CD4-positive, alpha-beta T cell treated with Interleukin-17A for 4 hours (primary cell): ENCODE measurements at places on chromosomes 7 and 10.

GRCh38 chr7:98116656-98117461 lies 10.2 kb downstream of the LMTK2 start:
- DNase-seq = no peak

- no peak for DNase-seq
Measured at GRCh38 chr7:5709347-5709950, 72.0 kb downstream of the RNF216 start.

- no peak for DNase-seq
Measured at GRCh38 chr7:108004220-108005142, 1.5 kb upstream of the LAMB1 start.

- DNase-seq = no peak
Measured at GRCh38 chr7:134367956-134368749, 51.4 kb upstream of the SLC35B4 start.

DNA sequence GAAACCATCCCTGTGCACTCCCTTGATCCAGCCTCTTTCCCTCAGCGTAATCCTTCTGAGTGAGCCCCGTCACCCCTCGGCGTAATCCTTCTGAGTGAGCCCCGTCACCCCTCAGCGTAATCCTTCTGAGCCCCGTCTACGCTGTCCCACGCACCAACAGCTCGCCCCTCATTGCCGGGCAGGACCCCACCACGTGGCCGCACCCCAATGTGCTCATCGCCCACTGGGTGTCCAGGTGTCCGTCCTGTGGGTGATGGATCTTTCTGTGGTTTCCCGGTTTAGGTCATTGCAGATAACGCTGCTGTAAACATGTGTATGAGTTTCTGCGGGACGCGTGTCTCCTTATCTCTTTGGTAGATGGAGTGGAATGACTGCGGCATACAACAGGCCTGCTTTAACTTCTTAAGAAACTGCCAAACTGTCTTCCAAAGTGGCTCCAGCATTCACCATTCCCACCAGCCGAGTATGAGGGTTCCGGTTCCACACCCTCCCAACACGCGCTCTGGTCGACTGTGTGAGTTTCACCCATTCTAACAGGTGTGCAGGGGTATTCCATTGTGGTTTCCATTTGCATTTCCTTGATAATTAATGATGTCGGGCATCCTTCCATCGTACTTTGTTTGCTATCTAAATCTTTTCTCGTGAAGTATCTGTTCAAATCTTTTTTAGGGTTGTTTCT lies 42.1 kb upstream of the NKX6-2 start:
- DNase-seq = no peak

DNA sequence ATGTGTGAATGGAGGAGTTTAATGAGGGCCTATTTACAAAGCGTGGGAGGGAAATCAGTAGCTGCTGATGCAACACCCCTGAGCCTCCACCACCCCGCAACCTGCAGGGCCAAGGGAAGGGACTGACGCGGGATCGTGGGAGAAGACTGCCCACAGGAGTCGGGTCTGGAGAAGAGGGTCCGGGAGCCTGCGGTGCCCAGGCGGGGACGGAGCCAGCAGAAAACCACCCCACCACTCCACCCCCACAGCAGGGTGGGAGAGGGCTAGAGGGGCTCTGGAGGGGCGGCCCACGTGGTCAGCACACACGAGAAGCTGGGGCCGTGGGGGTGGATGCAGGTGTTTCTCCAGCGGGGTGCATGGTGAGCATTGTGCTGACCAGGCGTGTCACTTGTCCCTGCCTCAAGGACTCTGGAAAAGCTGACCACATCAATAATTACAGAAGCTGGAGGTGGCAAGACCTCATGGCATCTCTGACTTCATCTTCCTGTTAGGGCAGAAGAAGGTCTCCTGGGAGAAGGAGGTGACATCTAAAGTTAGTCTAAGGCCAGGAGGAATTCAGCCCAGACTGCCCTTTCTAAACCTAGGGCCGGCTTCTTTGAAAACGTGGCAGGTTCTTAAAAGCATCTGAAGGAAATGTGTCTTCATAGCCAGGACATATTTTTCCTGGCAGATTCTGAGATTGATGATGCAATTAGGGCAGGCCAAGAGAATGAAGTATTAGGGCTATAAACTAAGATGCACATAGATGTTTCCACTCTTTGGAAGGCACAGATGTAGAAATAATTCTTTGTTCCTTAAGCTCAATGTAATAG lies 150.9 kb downstream of the RGS10 start:
- DNase-seq = no peak

- DNase-seq = no peak
Measured at GRCh38 chr10:28049286-28049685, 50.4 kb upstream of the ODAD2 start.

GRCh38 chr10:65313406-65313805 lies 1612.4 kb upstream of the LRRTM3 start:
- DNase-seq = no peak

GRCh38 chr10:60099998-60100747 lies 193.8 kb upstream of the CCDC6 start:
- DNase-seq = no peak

DNA sequence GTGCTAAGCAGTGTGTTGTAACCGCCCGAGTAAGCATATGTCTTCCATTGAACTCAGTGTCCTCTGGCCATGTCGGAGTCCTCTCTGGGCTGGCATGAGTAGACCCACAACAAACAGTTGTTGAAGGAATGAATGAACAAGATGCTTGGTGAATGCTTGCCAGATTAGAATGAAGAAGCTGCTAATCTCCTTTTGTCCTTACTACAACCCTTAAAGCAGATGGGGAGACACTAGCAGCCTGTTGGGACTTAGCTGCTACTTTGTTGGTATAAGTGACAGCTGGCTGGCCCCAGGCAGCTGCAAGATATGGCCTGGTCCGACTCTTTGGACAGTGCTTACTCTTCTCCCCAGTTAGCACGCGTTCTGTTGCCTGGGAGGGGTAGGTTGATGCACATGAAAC lies 370.1 kb downstream of the RPS24 start:
- DNase-seq = no peak

GRCh38 chr10:116608686-116609594 lies 11.8 kb upstream of the PNLIPRP2 start:
- DNase-seq = no peak

DNA sequence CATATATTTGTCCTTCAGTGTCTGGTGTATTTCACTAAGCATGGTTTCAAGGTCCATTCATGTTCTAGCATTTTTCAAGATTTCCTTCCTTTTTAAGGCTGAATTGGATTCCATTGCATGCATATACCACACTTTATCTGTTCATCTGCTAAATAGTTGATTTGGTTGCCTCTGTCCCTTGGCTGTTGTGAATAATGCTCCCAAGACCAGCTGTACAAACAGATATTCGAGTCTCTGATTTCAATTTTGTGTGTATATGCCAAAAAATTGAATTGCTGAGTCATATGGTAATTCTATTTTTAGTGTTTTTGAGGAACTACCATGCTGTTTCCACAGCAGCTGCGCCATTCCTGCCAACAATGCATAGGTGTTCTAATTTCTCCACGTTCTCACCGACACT lies 216.4 kb downstream of the NRG3 start:
- DNase-seq = no peak

GRCh38 chr10:93465806-93466675 lies 16.1 kb downstream of the MYOF start:
- no peak for DNase-seq

DNA sequence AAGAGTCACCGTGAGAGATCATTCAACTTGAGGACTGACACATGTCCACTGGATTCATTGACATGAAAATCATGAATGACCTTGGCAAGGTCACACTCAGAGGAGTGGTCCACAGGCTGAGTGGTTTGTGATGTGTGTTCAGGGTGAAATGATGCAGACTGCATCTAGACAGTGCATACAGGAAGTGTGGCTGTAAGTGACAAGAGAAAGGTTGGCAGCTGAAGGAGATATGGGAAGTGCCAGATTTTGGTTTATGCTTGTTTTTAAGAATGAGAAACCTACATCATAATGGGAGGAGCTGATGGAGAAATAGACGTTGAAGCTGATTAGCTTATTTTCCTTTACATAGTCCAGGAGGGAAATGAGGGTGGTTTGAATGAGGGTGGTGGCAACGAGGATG lies 64.8 kb upstream of the VIPR2 start:
- DNase-seq = no peak

- no peak for DNase-seq
Measured at GRCh38 chr7:50507898-50508470, 57.2 kb downstream of the DDC start.

GRCh38 chr10:79406683-79407422 lies 38.6 kb downstream of the ZCCHC24 start:
- DNase-seq = no peak

DNA sequence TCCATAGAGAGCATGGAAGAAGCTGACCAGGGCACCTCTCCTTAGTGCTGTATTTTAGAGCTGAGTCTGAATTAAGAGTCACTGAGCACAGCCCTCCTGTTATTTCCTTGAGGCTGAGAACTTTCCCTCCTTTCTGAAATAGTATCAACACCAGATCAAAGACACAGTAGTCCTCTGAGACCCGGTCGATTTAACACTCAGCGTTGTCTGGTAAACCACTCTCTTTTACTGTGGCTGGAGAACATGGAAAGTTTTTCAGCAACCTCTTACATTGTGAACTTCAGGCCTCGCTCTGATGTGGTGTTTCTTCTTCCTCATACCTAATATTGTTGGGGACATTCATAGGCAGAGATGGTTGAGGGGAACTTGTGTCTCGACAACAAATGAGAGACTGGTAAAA lies 202.0 kb upstream of the MTPN start:
- DNase-seq = no peak

DNA sequence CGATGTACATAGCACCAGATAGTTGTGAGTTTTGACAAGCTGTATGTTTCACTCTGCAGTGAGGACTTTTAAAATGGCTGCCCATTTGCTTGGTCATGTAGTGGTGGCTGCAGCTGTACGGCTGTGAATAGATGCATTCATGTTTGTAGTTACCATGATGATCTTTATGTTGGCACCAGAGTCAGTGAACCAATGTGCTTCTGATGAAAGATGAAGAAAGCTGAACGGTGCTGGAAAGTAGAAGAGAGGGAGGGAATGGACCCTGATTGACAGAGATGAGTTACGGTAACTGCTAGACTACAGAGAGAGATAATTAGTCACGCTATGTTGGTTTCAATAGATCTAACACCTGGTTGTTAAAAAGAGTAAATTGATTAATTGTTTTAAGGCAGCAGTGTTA lies 256.8 kb downstream of the CELF2 start:
- no peak for DNase-seq
